ENCODE measurements at places on chromosomes 13 and 19. TPM values are rescaled to one million over a fixed set of nuclear protein-coding genes. Genes with fewer than 3 reads are reported as not detected.
A peak's percentile ranks its signal among the peaks of the same experiment; 100 is the strongest.

DNA sequence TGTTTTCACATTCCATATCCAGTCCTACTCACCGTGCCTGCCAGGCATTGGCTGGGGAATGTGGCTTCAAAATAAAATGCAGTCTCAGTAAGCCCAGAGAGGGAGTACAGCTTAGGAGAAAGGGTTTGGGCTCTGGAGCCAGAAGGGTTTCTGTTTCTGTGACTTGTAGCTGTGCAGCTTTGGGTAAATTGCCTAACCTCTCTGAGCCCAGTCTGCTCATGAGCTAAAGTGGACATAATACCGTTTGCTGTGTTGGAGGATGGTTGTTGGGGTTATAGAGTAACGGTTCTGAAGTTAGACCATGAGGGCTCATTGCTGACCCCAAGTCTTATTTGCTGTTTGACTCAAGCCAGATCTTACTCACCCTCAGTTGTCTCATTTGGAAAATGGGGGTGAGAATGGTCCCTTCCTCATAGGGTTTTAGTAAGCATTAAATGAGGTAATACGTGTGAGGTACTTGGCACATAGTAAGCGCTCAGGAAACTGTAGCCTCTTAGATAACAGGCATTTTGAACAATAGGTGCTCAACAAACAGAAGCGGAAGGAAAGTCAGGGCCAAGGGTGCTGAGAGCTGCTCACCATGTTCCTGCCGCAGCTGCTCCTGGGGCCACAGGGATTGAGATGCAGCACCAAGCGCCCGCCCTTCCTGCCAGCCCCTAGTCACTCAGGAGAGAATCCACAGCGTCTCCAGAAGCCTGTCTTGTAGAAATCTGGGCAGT is 45.5 kb downstream of the C13orf42 start:
- DNase-seq: peak; percentile 14
- H3K27me3 ChIP-seq: peaks cover 28% of the 10 kb centered on the region
- H3K36me3 ChIP-seq: no peaks in the 10 kb centered on the region
- no peak overlapping the region for H3K4me3 ChIP-seq

DNA sequence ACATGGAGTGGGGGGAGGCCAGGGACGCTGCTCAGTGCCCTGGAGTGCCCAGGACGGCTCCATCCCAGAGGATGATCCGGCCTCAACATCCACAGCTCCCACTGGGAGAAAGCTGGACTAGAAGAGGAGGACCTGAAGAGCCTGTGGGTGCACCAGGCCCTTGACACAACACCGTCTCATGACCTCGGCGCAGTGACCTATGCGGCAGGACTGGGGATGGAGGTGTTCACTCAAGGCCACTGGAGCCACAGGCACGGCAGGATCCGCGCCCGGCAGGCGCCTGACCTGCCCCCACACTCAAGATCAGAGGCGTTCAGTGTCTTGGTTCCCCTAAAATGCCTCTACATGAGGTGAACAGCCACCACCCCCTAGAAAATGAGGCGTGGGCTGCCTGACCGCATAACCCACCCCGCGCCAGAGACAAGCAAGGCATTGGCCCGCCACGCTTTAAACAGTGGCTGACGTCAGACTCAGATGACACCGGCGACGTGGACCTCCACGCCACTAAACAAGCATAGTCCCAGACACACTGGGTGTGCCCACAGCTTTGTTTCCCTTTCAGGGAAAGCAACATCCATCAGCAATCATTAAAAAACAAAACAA is 8.0 kb downstream of the SGTA start:
- no peak for DNase-seq
- H3K4me1 ChIP-seq: peaks cover 37% of the 10 kb centered on the region
- H3K27ac ChIP-seq: peak overlapping the region; percentile 71
- no peaks in the 10 kb centered on the region for H3K27me3 ChIP-seq

- H3K4me1 ChIP-seq: no peaks in the 10 kb centered on the region
- H3K36me3 ChIP-seq: no peaks in the 10 kb centered on the region
- no peaks in the 10 kb centered on the region for H3K27me3 ChIP-seq
- H3K27ac ChIP-seq: no peak overlapping the region
Observed at GRCh38 chr13:80001510-80001842, 339.4 kb downstream of the SPRY2 start.

- H3K27me3 ChIP-seq: no peaks in the 10 kb centered on the region
- no peak for DNase-seq
- H3K27ac ChIP-seq: no peak overlapping the region
- peaks cover 24% of the 10 kb centered on the region for H3K36me3 ChIP-seq
Observed at GRCh38 chr19:8323781-8324185, 2.5 kb downstream of the RPS28 start.

- no peak overlapping the region for H3K4me3 ChIP-seq
- H3K27me3 ChIP-seq: no peaks in the 10 kb centered on the region
- H3K27ac ChIP-seq: no peak overlapping the region
- H3K36me3 ChIP-seq: peaks cover 60% of the 10 kb centered on the region
- no peak for DNase-seq
Observed at GRCh38 chr19:1914826-1915341, 9.7 kb downstream of the ADAT3 start.

DNA sequence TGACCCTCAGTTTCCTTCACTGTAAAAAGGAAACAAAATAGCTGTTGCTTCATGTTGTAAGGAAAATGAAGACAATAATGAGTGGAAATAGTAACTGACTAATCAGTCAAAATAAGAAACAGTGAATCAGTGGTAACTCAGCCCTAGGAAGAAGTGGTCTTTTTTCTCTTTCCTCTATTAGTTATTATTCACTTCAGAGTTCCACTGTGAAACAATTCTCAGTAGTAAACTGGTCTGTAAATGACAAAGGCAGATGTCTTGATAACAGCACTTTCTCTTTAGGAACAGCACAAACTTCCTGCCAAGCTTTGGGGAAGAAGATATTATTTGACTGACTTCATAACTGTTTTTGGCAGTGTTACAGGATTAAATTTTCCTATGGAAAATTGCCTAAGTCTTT is 600.5 kb upstream of the KLHL1 start:
- H3K4me1 ChIP-seq: no peaks in the 10 kb centered on the region
- H3K36me3 ChIP-seq: no peaks in the 10 kb centered on the region
- no peaks in the 10 kb centered on the region for H3K27me3 ChIP-seq
- no peak overlapping the region for H3K4me3 ChIP-seq

- peaks cover 34% of the 10 kb centered on the region for H3K27me3 ChIP-seq
- no peaks in the 10 kb centered on the region for H3K4me1 ChIP-seq
- no peak for DNase-seq
- H3K36me3 ChIP-seq: no peaks in the 10 kb centered on the region
Observed at GRCh38 chr19:30444253-30444671, 72.1 kb downstream of the ZNF536 start.

GRCh38 chr13:80894917-80895316 is 554.0 kb upstream of the SPRY2 start:
- H3K4me1 ChIP-seq: no peaks in the 10 kb centered on the region
- no peaks in the 10 kb centered on the region for H3K36me3 ChIP-seq
- H3K27me3 ChIP-seq: no peaks in the 10 kb centered on the region
- no peak overlapping the region for H3K4me3 ChIP-seq
- DNase-seq: peak; percentile 41
- no peak overlapping the region for H3K27ac ChIP-seq

GRCh38 chr19:14672188-14672872 is 2.3 kb downstream of the ADGRE3 start:
- H3K27ac ChIP-seq: no peak overlapping the region
- H3K4me1 ChIP-seq: no peaks in the 10 kb centered on the region
- H3K27me3 ChIP-seq: no peaks in the 10 kb centered on the region
- no peak for DNase-seq
- H3K36me3 ChIP-seq: no peaks in the 10 kb centered on the region
- H3K4me3 ChIP-seq: no peak overlapping the region

GRCh38 chr13:37173214-37173613 is 67.8 kb upstream of the CSNK1A1L start:
- no peak overlapping the region for H3K4me3 ChIP-seq
- H3K36me3 ChIP-seq: no peaks in the 10 kb centered on the region
- no peaks in the 10 kb centered on the region for H3K4me1 ChIP-seq
- no peak overlapping the region for H3K27ac ChIP-seq
- DNase-seq: no peak

GRCh38 chr13:113970810-113971470 is 2.9 kb downstream of the C13orf46 start:
- peak; percentile 91 for DNase-seq
- no peaks in the 10 kb centered on the region for H3K27me3 ChIP-seq
- H3K27ac ChIP-seq: peak overlapping the region; percentile 92
- H3K4me1 ChIP-seq: peaks cover 51% of the 10 kb centered on the region
- H3K36me3 ChIP-seq: peaks cover 40% of the 10 kb centered on the region

DNA sequence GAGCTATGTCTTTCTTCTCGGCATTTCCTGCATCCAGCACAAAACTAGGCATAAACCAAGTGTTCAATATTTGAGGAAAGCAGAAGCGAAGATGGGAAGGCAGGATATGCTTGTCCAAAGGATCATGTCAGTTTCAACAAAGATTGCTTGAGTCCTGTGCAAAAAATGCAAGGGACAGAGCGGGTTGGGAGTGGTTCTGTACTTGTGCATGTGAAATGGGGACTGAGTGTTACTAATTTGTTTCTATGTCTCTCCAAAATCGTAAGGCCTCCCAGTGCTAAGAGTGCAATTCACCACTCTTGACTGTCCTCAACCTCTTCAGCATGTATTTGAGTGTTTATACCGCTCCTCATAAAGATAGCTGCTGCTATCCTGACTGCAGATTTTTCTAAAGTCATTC is 166.2 kb downstream of the DLEU7 start:
- no peak overlapping the region for H3K27ac ChIP-seq
- H3K4me3 ChIP-seq: no peak overlapping the region
- peaks cover 15% of the 10 kb centered on the region for H3K4me1 ChIP-seq

GRCh38 chr13:25067064-25067463 is 28.9 kb upstream of the PABPC3 start:
- peaks cover 41% of the 10 kb centered on the region for H3K27me3 ChIP-seq
- H3K27ac ChIP-seq: no peak overlapping the region
- no peaks in the 10 kb centered on the region for H3K36me3 ChIP-seq
- DNase-seq: no peak
- H3K4me1 ChIP-seq: no peaks in the 10 kb centered on the region

DNA sequence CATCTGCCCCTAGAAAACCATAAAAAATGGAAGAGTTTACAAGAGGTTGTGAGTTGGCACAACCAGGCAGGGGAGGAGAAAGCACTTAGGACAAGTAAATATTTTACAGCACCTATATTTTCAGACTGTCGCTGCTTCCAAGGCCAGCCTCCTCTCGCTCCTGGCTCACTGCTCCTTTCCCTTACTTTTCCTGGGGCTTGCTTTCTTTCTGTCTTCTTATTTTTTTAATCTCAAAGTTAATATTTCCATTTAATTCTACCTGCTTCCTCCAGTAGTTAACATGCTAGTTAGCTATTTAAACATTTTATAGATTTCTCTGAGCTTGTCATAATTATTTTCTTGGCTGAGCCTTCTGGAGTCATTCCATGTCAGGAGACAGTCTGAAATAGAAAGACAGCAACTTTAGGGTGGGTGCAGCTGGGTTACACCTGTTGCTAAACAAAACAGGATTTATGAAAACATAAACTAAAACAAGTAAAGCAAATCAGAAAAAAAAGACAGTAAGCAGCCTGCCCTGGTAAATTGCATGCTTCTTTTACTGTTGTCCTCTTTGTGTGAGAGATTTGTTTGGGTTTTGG is 330.1 kb downstream of the DLEU7 start:
- H3K27ac ChIP-seq: peak overlapping the region; percentile 72
- H3K27me3 ChIP-seq: no peaks in the 10 kb centered on the region
- DNase-seq: peak; percentile 54
- H3K36me3 ChIP-seq: no peaks in the 10 kb centered on the region

DNA sequence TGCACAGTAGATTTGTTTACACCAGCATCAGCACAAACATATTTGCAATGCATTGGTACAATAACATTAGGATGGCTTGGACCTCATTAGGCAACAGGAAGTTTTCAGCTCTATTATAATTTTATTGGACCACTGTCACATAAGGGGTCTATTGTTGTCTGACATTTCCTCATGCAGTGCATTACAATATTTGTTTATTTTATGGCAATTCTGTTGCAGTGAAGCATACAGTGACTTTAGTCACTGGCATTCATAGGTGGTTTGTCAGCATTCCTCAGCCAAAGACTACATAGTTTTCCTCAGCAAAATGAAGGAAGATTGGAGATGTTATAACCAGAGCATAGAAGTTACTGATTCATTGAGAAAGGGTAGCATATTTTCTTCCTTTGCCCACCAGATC is 1732.9 kb downstream of the PCDH9 start:
- no peak overlapping the region for H3K4me3 ChIP-seq
- no peak overlapping the region for H3K27ac ChIP-seq
- no peaks in the 10 kb centered on the region for H3K36me3 ChIP-seq
- no peaks in the 10 kb centered on the region for H3K4me1 ChIP-seq
- DNase-seq: no peak

- peak overlapping the region; percentile 77 for H3K27ac ChIP-seq
- no peak overlapping the region for H3K4me3 ChIP-seq
- H3K27me3 ChIP-seq: no peaks in the 10 kb centered on the region
- H3K4me1 ChIP-seq: peaks cover 60% of the 10 kb centered on the region
- DNase-seq: no peak
Observed at GRCh38 chr19:3455960-3456601, 24.2 kb downstream of the SMIM24 start.

- H3K4me1 ChIP-seq: peaks cover 12% of the 10 kb centered on the region
- peak within 1 kb of the TSS; percentile 46 for H3K27ac ChIP-seq
- no peaks in the 10 kb centered on the region for H3K36me3 ChIP-seq
- H3K27me3 ChIP-seq: no peaks in the 10 kb centered on the region
- peak within 1 kb of the TSS; percentile 14 for H3K4me3 ChIP-seq
Observed at GRCh38 chr19:49896863-49897621, at the start of gene IL4I1. TSS of gene IL4I1 (minus strand) at chr19:49896887. CDS start at chr19:49896160, 727 bp downstream.

GRCh38 chr13:24893863-24894262 is 129.9 kb downstream of the RNF17 start:
- no peaks in the 10 kb centered on the region for H3K27me3 ChIP-seq
- no peaks in the 10 kb centered on the region for H3K4me1 ChIP-seq
- DNase-seq: no peak
- no peak overlapping the region for H3K4me3 ChIP-seq
- peaks cover 52% of the 10 kb centered on the region for H3K36me3 ChIP-seq

GRCh38 chr13:112668924-112669323 is 20.9 kb upstream of the ATP11A start:
- no peaks in the 10 kb centered on the region for H3K36me3 ChIP-seq
- H3K4me3 ChIP-seq: no peak overlapping the region
- no peaks in the 10 kb centered on the region for H3K4me1 ChIP-seq
- no peaks in the 10 kb centered on the region for H3K27me3 ChIP-seq
- no peak for DNase-seq

- H3K4me1 ChIP-seq: peaks cover 9% of the 10 kb centered on the region
- H3K27ac ChIP-seq: no peak overlapping the region
- peak; percentile 30 for DNase-seq
- peaks cover 87% of the 10 kb centered on the region for H3K36me3 ChIP-seq
- no peak overlapping the region for H3K4me3 ChIP-seq
Observed at GRCh38 chr19:17209126-17210036, 5.8 kb upstream of the USE1 start.

Gene ZNF20
- 1.7 TPM for total RNA-seq

Gene CNN1
- total RNA-seq: 521 TPM

Gene SLC25A41
- not detected for total RNA-seq

Gene CGB5
- not detected for total RNA-seq

Gene SERP2
- total RNA-seq: 5.5 TPM

Gene ZNF574
- 8.8 TPM for total RNA-seq

Gene CEACAM5
- total RNA-seq: 6.7 TPM

Gene SGCG
- not detected for total RNA-seq

Gene FSD1
- not detected for total RNA-seq

Gene CLEC11A
- not detected for total RNA-seq

Gene FAM83E
- 17.5 TPM for total RNA-seq

Gene FGF22
- total RNA-seq: not detected

Gene STAP2
- not detected for total RNA-seq

Gene THAP8
- total RNA-seq: 0.29 TPM
